Substantia nigra (tissue), 51 donors: ENCODE measurements at places on chromosomes 2 and 18.

DNA sequence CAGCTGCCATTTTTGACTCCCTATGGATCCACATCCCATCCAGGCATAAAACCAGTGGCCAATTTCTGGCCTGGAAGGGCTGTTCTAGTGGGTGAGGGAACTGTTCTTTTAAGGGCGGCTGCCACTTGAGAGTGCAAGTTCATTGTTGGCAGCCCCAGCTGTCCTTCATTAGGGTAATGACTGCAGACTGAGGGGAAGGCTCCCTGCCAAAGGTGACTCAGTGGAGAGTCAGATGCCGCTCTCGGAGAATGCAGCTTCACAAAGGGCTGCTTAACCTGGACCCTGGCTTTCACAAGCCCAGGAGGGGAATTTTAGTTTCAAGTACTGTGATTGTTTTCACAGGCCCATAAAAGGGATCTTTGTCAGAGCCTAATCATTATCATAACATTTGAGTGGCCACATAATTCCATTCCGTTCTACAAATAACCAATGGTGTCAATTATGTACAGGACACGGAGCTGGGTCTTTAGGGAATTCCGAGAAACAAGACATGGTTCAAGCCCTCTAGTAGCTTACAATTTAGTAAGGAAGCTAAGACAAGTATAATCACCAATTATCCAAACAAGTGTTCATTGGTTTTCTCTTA, 235.7 kb downstream of the CDCA7 start:
- DNase-seq: no peak

GRCh38 chr2:106358081-106358480, 110.1 kb downstream of the RGPD3 start:
- DNase-seq: no peak

- no peak for DNase-seq
These were observed 163.1 kb downstream of the NRP2 start for GRCh38 chr2:205845446-205845845.

- no peak for DNase-seq
These were observed 14.3 kb downstream of the ZNF142 start for GRCh38 chr2:218645126-218645525.

GRCh38 chr2:21794611-21795010, 670.8 kb downstream of the TDRD15 start:
- DNase-seq: no peak
